ENCODE measurements at places on chromosomes 3 and 15. TPM values are rescaled to one million over a fixed set of nuclear protein-coding genes. Genes with fewer than 3 reads are reported as not detected.

DNA sequence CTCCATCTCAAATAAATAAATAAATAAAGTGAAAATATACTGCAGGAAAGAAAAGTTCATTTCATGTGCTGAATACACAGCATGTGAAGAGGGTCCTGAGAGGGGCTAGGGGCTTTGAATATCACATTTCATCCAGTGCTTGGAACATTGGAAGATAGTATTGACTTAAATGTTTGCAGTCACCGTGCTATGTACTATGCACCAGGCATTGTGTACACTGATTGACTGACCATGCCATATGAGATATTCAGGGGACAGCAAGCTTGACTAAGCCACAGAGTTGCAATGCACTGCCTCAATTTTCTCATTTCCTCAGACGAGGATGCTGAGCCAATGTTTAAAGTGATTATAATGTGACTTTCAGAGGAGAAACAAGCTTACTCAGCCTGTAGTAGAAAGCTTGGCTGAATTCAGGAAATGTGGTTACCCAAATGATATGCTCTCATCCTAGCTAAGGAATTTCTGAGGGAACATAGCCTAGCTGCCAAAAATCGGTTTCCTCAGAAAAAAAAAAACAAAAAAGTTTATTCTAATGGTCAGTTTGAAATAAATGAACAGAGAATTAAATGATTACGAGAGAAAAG, 557.9 kb downstream of the FGF12 start:
- H3K4me1 ChIP-seq, result no peaks in the 10 kb centered on the region
- H3K27me3 ChIP-seq, result no peaks in the 10 kb centered on the region
- no peak overlapping the region for H3K27ac ChIP-seq
- no peak overlapping the region for H3K4me3 ChIP-seq

GRCh38 chr3:183360971-183361624, 67.3 kb downstream of the MCF2L2 start:
- H3K4me1 ChIP-seq, result peaks cover under 1% of the 10 kb centered on the region
- no peak overlapping the region for H3K27ac ChIP-seq
- no peaks in the 10 kb centered on the region for H3K36me3 ChIP-seq
- H3K4me3 ChIP-seq, result no peak overlapping the region
- no peak for DNase-seq

DNA sequence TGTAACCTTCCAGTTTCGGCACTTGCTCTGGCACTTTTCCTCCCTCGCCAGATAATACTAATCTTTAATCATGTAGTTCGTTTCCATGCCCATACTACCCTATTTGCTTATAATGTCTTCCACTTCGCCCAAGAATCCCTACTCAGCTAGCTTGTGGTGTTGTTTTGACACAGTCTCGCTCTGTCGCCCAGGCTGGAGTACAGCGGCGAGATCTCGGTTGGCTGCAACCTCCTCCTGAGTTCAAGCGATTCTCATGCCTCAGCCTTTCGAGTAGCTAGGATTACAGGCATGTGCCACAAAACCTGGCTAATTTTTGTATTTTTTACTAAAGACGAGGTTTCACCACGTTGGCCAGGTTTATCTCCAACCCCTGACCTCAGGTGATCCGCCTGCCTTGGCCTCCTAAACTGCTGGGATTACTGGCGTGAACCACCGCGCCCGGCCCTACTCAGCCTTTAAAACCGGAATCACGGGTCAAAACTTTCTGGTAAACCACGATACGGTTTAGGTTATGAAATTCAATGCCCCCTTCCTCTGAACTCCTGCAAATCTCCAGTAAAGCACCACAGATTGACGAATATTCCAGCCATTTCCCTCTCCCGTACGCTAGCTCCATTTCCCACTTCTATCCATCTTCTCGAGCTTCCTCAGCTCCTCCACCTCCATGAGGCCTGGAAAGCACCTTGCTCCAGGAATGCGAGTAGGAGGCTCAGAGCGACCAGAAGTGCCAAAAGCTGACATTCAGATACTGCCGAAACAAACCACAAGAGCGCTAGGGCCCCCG, 878 bp upstream of the RAD51 start:
- no peaks in the 10 kb centered on the region for H3K27me3 ChIP-seq
- no peaks in the 10 kb centered on the region for H3K36me3 ChIP-seq
- peak overlapping the region; percentile 86 for H3K27ac ChIP-seq

- no peak for DNase-seq
- H3K36me3 ChIP-seq, result no peaks in the 10 kb centered on the region
Observed at GRCh38 chr15:69623392-69624154, 171.0 kb downstream of the RPLP1 start.

The TMEM40 gene
- not detected for total RNA-seq

The MESP1 gene
- 1.1 TPM for total RNA-seq

All from GM12878 (cell line).